ENCODE measurements at places on chromosomes 13 and 19. TPM values are rescaled to one million over a fixed set of nuclear protein-coding genes. Genes with fewer than 3 reads are reported as not detected.

LRRC8E gene
- 8.6 TPM for polyA plus RNA-seq

SHANK1 gene
- polyA plus RNA-seq, result 1.8 TPM

PTPRS gene
- polyA plus RNA-seq, result 27.9 TPM

KPTN gene
- polyA plus RNA-seq, result 7.0 TPM

TEX101 gene
- not detected for polyA plus RNA-seq

IGFLR1 gene
- 1.1 TPM for polyA plus RNA-seq

ONECUT3 gene
- polyA plus RNA-seq, result not detected

FSD1 gene
- 11.9 TPM for polyA plus RNA-seq

ZNF585A gene
- polyA plus RNA-seq, result 10.4 TPM

OSCAR gene
- 0.27 TPM for polyA plus RNA-seq

SIGLEC5 gene
- not detected for polyA plus RNA-seq

SPRED3 gene
- polyA plus RNA-seq, result 5.9 TPM

CYP2A7 gene
- polyA plus RNA-seq, result not detected

LRRC25 gene
- polyA plus RNA-seq, result not detected

CCL25 gene
- not detected for polyA plus RNA-seq

DNA sequence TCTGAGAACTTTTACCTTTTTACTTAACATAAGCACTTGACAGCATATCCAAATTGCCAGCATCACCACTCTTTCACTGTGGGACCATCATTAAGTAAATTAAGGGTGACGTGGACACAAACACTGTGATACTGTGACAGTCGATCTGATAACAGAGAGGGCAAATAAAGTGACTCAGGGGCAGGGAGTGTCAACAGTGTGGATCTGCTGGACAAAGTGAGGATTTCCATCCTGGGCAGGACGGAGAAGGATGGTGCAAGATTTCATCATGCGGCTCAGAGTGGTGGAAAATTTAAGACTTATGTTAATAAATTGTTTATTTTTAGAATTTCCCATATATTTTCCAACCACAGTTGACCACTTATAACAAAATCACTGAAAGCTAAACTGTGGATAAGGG lies 60.0 kb upstream of the WDFY2 start:
- no peak for DNase-seq

DNA sequence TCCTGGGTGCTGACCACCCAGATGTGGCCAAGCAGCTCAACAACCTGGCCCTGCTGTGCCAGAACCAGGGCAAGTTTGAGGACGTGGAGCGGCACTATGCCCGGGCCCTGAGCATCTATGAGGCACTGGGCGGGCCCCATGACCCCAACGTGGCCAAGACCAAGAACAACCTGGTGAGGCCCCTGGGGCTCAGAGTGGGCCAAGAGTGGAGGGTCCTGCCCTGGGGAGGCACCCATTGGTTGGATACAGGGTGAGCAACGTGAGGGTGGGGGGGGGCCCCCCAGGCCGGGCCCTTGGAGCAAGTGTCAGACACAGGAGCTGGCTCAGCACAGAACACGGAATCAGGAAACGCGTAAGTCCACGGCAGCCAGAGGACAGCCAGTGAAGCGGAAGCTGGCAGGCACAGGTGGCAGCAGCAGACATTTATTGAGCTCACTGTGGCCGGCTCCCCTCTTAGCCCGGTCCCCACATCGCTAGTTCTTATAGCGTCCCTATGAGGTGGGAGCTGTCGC lies 8.9 kb downstream of the KLC3 start:
- DNase-seq, result no peak

DNA sequence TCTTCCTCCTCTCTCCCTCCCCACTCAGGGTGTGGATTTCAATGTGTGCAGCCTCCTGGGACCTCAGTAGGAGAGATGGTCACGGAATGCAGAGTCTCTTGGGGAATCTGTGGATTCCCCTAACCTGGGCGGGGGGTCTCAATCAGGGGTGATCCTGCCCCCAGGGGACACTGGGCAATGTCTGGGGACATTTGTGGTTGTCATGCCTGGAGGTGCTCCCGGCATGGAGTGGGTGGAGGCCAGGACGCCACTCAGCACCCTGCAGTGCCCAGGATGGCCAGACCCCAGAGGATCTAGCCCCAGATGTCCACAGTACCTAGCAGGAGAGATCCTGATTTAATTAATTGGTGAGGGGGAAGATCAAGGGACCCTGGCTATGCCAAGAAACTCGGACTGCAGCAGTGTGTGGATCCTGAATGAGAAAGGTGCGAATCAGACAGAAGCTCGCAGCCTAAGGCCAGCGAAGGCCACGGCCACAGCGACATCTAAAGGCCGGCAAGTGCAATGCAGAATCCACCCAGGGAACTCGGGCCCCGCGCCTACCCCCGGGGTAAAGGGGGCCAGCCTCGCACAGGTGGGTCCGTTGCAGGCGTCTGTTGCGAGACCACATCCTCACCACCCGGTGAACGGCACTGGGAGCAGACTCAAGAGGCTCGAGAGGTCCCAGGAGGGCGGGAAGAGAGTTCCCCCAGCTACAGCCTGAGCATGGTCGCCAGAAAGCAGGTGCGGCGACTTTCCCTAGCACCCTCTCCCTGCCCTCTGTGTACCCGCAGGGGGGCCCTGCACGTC lies 88.8 kb downstream of the GNG7 start:
- DNase-seq, result no peak

- DNase-seq, result no peak
Observed at GRCh38 chr13:64099994-64100393, 2684.3 kb upstream of the PCDH20 start.

- no peak for DNase-seq
Observed at GRCh38 chr13:51815848-51816247, 11.9 kb upstream of the DHRS12 start.

- no peak for DNase-seq
Observed at GRCh38 chr19:34201133-34201532, 28.8 kb downstream of the LSM14A start.

DNA sequence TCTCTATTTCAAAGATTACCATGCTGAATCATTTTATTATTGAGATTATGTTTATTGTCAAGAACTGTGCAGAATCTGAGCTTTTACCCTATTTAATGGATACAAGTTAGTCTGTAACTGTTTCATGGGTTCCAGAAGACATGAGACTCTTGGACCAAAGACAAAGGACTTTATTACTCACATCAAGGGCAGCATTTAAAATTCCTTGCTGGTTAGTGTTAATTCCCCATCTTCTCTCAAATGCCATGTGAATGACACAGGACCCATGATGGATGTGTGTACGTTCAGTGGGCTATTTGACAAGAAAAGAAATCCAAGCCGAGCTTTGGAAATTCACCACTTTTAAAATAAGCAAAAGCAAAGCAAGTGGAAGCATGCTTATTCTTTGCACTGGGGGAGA lies 139.9 kb downstream of the PCDH20 start:
- DNase-seq, result no peak

DNA sequence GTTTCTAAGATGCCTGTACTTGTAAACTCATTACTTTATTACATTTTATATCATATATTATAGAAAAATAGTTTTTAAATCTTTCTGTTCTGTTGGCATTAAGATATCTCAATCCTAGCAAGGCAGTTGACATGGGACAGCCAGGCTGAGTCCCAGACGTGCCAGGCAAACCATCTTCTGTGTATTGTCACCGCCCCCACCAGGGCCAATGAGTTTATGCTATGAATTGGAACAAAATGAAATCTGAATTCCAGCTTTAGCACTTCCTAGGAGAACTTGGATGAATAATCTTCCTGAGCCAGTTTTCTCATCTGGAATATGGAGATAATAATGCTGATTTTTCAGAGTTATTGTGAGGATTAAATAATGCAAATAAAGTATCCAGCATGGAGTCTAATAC lies 79.9 kb upstream of the GSX1 start:
- no peak for DNase-seq

DNA sequence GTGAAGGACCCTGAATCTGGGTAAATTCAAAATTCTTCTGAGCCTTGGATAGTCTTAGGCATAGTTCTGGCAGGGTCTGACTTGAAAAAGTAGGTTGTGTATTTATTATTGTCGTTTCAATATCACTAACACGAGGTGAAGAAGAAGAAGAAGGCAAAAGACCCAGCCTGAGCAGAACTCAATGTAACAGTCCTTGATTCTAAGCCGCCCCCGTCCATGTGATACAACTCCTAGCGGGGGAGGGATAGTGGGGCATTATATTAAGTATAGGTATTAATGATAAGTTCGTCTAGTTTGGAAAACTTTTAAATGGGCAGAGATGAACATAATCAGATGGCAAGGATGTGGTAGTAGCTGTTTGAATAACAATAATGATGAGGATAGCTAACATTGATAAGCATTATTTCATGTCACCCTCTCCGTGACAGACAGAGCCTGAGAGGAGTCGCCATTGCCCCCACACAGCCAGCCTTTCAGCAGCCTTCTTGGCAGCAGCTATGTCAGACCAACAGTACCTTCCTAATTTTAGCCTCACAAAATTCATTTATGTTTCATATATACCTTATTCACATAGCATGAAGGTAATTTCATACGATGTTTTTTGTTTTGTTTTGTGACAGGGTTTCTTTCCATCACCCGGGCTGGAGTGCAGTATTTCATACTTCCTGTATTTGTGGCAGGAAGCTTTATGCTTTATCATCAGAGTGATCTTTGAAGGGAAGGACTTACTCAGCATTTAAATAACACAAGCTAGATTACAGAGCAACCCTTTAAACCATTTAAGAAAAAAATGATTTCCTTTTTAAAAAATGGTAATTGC lies 64.4 kb upstream of the NPAS1 start:
- no peak for DNase-seq

DNA sequence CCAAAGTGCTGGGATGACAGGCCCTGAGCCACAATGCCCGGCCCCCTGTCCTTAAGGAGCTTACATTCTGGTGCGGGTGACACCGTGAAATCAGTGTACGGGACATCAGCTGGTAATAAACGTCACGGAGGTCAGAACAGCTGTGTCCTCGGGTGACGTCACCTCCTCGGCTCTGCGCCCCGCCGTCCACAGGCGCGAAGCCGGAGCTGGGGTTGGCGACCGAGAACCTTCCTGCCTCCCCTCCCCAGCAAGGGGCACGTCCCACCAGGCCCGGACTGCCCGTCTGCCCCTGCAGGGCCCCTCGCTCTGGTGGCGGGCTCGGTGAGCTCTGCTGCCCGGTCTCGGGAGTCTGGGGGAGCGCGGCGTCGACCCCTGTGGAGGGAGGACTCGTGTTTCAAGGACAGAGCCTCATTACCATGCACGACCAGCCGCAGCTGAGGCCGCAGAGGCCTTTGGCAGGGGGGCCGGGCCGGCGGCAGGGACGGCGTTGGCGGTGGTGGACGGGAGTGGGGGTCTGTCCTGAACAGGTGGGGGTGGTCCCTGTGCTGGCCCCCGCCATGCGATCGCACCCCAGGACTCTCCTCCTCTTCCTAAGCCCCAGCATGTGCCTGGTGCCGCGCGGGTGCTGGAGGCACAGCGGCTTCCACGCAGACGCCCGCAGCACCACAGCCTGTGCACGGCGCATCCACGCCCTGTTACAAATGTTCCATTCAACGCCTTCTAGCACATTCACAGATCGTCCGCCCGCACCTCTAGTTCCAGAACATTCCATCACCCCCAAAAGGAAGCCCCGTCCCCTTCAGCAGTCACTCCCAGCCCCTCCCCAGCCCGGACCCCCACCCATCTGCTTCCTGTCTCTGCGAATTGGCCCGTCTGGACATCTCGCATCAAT lies 5.4 kb downstream of the LINGO3 start:
- DNase-seq, result no peak

DNA sequence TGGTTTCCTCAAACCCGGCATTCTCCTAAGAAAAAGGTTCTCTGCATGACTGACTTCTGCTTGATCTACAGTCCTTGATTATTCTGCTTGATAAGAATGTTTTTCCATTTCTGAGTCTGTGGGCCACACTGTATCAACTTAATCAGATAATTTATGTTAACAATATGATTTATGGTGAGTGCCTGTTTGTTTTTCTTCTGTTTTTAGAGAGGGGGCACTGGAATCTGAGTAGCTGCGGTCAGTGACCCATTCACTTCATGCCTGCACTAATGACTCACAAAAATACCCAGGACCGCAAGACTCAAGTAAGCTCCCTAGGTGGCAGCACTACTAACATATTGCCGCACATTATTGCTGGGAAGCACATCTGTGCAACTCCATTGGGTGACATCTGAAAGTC lies 542.3 kb upstream of the ATXN8OS start:
- DNase-seq, result no peak

DNA sequence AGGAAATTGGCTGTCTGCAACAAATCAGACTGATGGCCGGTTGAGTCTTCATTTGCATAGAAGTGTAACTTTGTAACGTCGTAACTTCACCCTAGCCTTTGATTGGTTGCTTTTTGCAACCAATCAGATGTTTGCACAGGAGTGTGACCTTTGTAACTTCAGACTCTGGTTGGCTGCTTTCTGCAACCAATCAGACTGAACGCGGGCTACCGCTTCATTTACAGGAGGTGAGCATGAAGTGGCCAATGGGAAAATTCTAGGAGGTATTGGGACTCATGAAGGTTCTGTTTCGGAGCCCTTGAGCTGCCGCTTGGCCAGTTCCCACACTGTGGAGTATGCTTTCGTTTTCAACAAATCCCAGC lies 441 bp upstream of the ZNF559 start:
- peak; percentile 24 for DNase-seq

DNA sequence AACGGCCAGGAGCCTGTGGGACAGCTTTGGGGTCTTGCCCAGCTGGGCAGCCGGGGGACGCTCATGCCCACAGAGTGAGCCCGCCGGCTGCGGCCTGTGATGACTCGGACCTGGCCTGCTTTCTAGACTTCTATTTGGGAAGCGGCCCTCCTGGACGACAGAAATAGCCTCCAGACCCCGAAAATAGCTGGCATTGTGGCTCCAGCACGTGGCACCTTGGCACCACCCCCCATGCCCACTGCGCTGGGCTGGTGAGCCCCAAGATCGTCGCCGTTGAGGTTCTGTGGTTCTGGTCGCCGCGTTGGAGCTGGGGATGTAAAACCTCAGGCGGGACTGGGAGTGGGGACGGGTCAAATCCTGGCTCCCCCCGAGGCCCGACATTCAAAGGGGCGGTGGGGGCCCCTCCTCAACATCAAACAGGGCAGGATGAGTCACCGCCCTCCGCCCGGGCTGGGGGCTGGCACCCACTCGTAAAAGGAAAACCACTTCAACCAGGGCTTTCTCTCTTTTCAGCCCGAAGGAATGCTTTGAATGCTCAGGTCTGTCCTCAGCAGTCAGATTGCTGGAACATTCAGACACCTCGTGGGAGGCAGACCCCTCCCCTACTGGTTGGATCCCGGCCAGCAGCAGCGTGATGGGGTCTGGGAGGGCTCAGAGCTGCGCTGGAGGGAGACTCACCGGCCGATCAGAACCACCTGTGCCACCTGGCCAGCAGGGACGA lies 42.1 kb downstream of the GADD45B start:
- no peak for DNase-seq

- DNase-seq, result no peak
Observed at GRCh38 chr13:71828117-71828516, 38.9 kb downstream of the DACH1 start.

Data from BJ (cell line).